ENCODE measurements at places on chromosomes 16 and 17.

DNA sequence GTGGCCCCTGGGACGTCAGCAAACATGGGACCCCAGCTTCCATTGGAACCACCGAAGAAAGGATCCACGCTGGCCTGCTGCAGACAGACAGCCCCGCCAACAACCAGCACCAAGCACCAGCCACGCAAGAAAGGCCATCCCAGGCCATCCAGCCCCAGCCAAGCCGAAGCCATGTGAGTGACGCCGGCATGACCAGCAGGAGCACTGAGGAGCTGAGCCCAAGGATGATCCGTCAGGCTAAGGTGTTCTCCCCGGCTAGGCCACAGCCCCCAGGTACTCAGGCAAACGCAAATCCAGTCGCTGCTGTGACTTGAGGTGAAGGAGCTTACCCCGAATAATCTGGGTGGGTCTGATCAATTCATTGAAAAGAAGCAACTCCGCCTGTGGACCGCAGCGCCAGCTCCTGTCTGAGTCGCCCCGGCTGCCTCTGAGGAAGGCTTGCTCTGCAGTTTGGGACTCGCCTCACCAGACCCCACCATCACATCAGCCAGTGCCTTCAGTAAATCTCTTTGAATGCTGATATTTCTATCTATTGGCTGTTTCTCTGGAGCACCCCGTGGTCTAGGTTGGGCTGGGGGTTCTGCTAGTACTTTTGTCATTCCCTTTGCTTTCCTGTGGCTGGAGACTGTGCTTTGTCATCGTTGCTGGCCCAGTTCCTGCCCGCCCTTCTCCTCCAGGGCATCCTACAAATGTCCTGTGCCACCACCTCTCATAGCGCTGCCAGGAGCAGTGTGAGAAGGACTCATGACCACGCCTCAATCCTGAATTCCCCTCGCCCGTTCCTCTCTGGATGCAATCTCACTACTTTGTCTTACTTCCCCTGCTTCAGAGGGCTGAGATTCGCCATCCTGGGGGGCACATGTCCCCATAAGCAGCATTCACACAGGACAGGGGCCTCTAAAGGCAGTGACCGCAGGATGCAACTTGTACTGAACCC is 8.1 kb upstream of the CBX2 start:
- no peak for DNase-seq

GRCh38 chr17:70059071-70059470 is 16.0 kb upstream of the KCNJ16 start:
- DNase-seq, result no peak

- no peak for DNase-seq
Observed at GRCh38 chr16:22813223-22813947, 577 bp upstream of the HS3ST2 start.

DNA sequence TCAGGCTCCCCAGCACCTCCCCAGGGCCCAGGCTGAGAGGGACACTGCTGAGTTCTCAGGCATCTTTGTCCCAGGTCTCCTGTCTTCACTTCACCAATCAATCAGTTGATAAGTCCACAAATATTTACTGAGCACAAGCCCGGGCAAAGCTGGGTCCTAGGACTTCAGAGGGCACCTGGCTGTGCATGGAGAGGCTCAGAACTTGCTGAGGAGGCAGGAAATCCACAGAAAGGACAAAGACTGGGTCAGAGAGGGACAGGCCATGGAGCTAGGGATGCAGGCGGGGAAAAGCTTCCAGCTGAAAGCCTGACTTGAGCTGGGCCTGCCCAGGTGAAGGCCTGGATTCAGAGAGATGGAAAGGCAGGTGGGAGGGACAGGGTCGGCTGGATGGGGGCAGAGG is 33.2 kb upstream of the C1QL1 start:
- no peak for DNase-seq

DNA sequence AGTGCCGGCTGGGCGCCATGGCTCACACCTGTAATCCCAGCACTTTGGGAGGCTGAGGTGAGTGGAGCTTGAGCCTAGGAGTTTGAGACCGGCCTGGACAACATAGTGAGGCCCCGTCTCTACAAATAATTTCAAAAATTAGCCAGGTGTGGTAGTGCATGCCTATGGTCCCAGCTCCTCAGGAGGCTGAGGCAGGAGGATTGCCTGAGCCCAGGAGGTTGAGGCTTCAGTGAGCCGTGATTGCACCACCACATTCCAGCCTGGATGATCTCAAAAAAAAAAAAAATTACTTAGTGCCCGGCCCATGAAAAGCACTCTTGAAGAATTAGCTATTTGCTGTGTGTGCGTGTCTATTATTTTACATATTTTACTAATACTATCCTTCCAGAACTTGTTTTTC is 9.6 kb downstream of the GPRC5C start:
- no peak for DNase-seq

GRCh38 chr17:31467502-31468256 is 76.2 kb downstream of the RAB11FIP4 start:
- no peak for DNase-seq

DNA sequence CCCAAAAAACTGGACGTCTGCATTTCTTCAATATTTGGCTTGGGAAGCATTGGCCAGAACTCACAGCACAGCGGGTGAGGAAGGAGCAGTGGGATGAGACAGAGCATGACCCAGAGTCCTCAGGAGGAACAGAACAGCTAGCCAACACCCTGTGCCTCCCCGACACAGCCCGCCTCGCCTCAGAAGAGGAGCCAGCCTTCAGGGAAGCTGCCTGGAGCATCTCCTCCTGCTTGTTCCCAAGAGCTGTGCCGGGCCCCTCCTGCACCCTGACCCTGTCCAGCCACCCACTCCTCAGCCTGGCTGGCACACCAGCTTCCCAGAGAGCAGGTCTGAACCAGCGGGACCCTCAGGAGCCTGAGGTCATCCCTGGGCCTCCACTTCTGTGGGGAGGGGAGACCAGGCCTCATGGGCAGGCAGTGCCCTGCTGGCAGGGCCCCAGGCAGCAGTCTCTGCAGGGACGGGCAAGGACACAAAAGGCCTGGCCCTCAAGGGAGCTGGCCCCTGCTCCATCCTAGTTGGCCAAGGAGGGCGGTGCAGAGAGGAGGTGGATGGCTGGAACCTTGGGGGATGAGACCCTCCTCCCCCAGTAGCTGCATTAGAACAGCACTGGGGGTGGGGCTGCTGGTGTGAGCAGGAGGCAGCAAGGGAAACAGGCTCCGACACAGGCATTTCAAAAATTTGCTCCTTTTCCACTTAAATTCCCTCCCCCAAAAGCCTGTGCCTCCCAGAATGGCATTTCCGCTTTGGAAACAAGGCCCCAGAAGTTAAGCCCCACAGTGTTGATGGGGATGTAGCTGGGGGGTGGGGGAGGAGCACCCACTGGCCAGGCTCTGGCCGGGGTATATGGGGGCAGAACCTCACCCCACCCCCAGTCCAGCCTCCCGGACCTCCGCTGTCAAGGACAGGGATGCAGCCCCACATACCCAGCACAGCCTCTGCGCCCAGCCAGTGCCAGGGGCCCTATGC is 1.8 kb upstream of the BCAR1 start:
- no peak for DNase-seq
